NCI-H748 treated with DMSO at 0.1 percent for 48 hours (cell line): ENCODE measurements at places on chromosomes 6 and 20.

DNA sequence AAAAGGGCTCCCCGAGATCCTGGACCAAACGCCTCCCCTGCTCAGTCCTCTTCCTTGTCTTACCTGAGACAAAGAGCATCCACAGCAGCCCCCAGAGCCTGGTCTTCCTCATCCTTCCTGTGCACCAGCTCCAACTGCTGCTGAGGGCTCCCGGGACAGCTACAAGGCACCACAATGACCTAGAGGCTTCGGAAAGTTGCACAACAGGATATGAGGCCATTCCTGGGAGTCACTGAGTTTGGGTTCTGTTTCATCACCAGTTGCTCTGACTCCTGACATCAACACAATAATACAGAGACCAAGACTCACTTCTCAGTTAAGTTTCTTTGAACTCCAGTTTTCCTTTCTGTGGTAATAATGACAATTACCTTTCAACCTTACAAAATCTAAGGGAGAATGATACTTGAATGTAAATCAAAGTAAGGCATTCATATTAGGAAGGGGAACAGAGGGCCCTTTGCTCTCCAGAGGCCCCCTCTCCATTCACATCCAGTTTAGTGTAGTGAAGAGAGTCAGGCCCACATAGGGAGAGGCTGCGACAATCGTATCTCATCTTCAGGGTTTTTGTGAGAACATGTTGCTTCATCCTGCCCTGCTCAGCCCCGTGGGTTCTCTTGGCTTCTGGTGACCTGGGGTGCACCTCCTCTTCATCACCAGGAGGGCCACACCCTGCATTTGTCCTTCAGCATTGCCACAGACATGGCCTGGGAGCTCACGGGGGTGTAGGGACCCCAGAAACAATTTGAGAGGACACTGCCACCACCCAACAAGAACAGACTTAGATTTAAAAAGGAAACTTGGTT is at the start of gene TREM1:
Gene TREM1, minus strand, starts transcription at position 139 of the 803 bp plus-strand sequence. Its CDS starts 27 bp downstream, at position 112.
- no peak for DNase-seq

GRCh38 chr6:148328876-148329555 is 13.6 kb upstream of the SASH1 start:
- no peak for DNase-seq

DNA sequence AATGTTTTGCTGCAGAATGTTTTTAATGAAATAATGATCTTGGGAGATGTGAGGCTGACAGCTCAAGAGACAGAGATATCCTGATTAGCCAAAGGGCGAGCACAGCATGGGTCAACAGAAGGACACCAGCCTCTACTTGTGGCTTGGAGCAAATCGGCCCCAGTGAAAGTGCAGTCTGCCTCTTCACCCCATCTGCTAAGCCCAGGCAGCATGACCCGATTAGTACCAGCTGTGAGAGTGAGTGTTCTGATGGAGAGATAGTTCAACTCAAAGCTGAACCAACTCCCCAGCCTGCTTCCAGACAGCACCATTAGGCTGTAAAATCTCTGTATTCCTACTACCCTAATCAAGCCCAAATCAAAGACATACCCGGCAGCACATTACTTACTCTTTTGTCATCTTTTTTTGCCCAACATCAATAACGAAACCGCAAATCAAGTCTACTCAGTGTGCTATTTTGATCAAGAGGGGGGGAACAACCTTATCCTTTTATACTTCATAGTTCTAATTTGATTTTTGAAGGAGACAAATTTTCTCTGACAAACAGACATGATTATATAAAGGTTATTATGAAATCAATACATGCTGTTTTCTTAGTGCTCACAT is 514.1 kb upstream of the NRSN1 start:
- no peak for DNase-seq

- DNase-seq, result no peak
Measured at GRCh38 chr6:854406-855118, 161.6 kb upstream of the EXOC2 start.

GRCh38 chr6:104186831-104187230 is 672.9 kb downstream of the HACE1 start:
- DNase-seq, result no peak

DNA sequence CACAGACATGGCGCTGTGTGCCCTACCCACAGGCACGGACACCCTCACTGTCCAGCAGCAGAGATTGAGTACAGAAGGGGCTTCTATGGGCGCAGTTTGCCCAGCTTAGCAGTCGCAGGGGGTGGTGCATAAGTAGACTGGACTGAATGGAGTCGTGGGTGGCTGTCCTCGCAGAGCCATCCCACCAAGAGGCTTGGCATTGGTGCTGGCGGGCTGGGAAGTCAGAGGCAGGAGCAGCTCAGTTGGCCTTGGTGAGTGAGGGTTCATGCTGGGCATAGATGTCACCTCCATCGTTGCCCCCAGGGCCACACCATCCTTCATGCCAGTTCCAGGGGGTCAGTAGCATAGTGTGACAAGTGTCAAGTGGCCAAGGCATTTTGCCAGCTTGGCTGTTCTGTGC is 25.2 kb downstream of the SUMO4 start:
- DNase-seq, result no peak

DNA sequence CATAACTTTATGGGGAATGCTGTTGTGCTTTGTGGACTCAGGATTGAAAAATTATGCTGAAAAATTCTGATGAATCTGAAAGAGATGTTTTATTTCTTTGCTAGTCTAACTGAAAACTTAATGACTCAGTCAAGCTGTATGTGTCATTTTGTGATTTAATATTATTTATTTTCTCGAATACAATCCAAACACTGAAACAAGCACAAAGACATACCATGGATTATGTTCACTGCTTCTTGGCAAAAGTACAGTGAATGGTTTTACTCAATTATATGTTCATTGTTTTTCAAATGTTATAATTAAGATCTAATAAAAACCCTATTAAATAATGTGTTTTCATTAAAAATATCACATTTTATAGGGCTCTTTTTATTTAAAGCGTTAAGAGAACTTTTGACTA is 330.6 kb upstream of the EPHA7 start:
- no peak for DNase-seq

GRCh38 chr6:166769648-166770047 is 142.6 kb upstream of the RPS6KA2 start:
- DNase-seq, result no peak

GRCh38 chr6:33430991-33431879 is 11.4 kb downstream of the SYNGAP1 start:
- DNase-seq, result peak; percentile 60

DNA sequence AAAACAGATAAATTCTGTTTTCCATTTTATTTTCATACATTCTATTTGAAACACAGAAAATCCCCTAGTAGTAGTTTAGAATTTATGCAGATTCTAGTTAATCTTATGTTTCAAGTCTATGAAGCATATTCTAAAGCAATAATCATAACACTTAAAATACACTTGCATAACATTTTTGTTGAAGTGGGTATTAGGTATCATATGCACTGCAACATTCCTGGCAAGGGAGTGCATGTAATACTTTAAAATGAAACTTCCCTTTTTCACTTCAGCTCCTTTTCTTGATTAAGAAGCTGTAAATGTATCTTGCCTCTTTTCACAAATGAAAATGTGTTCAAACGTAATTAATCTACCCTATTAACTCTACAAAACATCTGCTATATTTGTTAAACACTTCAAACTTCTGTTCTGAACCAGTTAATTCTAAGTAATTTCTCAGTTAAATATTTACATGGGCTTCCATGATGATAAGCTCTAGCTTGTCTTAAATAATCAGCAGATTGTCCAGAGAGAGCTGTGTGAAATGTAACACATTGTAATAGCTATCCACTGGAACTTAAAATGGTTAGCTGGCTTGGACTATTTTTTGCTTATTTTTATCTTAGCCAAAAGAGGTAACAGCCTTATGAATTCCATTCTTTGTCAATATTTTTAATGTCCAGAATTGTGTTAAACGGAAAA is 192.8 kb downstream of the COL19A1 start:
- no peak for DNase-seq

GRCh38 chr6:160742090-160742489 is 40.0 kb downstream of the PLG start:
- DNase-seq, result no peak

DNA sequence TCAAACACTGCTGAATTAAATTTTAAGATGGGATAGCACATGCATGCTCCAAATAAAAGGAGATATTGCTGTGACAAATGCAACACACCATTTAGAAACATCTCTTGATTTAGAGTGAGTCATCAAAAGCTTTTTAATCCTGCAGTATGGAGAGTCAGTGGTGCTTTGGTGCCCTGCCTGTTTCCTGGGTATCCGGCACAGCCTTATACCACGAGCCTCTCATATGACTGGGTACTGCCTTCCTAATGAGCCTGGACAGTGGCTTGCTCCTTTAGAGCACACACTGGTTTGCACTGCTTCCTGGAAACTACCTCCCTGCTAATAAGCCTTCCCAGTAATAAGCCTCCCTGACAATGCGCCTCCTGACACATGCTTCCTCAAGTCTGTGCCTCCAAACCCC is 65.3 kb upstream of the KCNK16 start:
- DNase-seq, result no peak

GRCh38 chr20:17871181-17871580 is 97.4 kb downstream of the SNX5 start:
- no peak for DNase-seq

GRCh38 chr6:160005861-160006540 is 37.1 kb downstream of the IGF2R start:
- no peak for DNase-seq

DNA sequence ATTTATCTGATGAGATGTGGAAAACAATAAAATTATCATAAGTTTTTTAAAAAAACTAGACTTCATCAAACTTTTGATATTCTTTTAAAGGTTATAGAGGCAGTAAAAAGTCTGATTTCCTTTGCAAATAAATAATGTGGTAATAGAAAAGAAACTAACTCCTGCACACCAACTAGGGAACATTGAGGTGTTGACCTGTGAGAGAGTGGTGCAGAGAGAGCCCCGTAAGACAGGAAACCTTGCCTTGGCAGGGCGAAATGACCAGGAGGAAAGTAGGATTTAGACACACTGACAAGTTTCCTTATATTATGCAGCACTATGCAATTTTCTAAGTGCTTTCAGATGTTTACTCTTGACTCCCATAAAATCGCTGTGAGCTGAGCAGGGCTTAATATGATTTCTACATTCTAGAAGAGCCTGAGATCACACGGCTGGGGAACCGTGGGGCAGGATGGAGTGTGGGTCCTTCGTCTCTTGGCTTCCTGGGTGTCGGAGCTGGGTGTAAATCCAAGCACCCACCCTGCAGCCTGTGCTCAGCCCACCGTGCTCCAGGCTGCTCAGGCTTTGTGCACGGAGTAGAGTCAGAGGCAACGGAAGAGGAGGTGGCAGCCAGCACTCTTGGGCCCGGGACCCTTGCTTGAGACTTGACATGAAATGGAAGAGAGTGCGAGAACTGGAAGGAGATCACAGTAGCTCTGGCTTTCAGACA is 61.3 kb upstream of the FOXQ1 start:
- no peak for DNase-seq

- no peak for DNase-seq
Measured at GRCh38 chr6:157685596-157686280, 137.3 kb upstream of the SNX9 start.

- DNase-seq, result peak; percentile 77
Measured at GRCh38 chr6:52284131-52284459, 447 bp downstream of the MCM3 start.

GRCh38 chr6:113876695-113877094 is 19.6 kb downstream of the MARCKS start:
- DNase-seq, result no peak

DNA sequence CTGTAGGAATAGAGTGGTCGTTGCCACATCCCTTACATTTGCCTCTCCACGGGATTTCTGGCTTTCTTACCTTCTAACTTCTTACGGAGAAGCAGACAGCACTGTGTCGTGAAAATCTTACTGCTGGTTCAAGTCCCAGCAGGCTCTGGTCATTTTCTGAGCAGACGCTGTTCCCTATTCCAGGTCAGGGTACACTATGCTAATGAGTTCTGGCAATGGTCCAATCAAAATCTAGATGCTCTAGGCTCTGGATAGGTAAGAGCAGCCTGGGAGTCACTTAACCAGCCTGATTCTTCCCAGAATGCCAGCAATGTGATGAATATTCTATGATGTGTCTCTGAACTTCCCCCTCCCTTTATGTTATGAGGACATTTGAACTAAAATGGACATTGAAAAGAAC is at the start of gene GCM1:
Gene GCM1, minus strand, starts transcription at position 158 of the 400 bp plus-strand sequence. CDS start 3,209 bp downstream, outside the sequence.
- no peak for DNase-seq

DNA sequence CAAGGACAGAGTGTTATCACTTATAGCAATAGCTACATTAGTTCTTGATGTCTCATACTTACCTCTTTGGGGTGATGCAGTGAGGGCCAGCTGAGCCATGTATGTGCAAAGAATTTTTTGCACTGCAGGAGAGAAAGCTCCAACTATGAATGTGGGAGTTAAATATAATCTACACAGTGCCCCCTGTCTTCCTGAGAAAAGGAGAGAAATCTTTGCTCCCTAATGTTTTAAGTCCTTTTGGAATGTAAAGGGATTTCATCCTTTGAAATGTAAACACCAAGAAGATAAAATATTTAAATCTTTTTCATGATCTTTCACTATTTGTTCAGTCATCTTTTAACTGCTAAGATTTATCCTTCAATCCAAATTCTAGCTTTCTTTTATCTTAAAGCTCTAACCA is 822.1 kb downstream of the TENT5A start:
- DNase-seq, result no peak

GRCh38 chr6:81633391-81633790 is 119.1 kb downstream of the TENT5A start:
- no peak for DNase-seq

DNA sequence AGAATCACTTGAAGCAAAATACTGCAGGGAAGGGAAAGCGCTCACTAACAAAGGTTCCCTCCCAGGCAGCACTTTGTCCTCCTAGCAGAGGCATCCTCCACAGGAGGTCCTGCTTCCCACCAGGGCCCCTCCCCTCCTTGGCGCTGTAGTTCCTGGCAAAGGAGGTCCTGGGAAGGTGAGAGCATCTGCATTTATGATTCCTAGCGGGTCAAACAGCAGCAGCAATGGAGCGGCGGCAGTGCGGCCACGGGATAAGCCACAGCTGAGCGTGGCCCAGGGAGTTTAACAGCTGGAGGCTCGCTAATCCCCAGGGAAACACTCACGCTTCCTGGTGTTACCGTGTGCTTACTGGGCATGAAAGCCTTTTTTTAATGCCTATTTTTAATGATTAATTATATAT is 185.8 kb downstream of the TTLL2 start:
- DNase-seq, result no peak

GRCh38 chr6:75601304-75602245 is at the start of gene SENP6:
SENP6 (plus strand) TSS chr6:75601880; CDS start chr6:75602525, 645 bp downstream.
- peak; percentile 41 for DNase-seq

GRCh38 chr6:20498041-20498385 is 36.2 kb upstream of the CDKAL1 start:
- no peak for DNase-seq

DNA sequence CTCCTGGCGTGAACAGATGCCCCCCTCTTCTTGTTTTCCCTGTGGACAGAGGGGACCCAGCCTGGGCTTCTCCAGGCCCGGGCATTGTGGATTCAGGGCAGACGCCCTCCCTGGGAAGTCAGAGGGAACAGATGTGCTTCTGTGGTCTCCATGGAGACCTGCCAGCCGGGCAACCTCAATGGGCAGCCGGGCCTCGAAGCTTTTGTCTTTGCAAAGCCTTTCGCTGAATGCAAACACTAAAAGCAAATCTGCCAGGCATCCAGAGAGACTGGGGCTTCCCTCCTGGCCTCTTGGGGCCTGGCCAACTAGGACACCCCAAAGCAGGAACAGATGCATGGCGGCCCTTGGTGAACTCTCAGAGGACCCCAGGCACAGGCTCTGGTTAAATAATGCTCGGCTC is 370.0 kb upstream of the SULF2 start:
- DNase-seq, result peak; percentile 10

- no peak for DNase-seq
Measured at GRCh38 chr6:39926668-39927067, 7.6 kb downstream of the MOCS1 start.

- no peak for DNase-seq
Measured at GRCh38 chr6:109706513-109706912, 15.4 kb downstream of the FIG4 start.

GRCh38 chr6:135182071-135183001 is 1.2 kb downstream of the MYB start:
- peak; percentile 39 for DNase-seq
